ENCODE measurements at places on chromosomes 4 and X.

- DNase-seq, result no peak
Observed at GRCh38 chr4:37358748-37359147, 114.2 kb downstream of the NWD2 start.

GRCh38 chr4:125314676-125315575 is at the start of gene FAT4:
FAT4 (plus strand) TSS chr4:125314955; CDS start chr4:125316412, 1,457 bp downstream.
- peak; percentile 83 for DNase-seq

GRCh38 chr4:81214881-81215868 is at the start of gene PRKG2:
PRKG2 (minus strand) TSS chr4:81215222; CDS start chr4:81205047, 10,175 bp downstream.
- no peak for DNase-seq

GRCh38 chrX:48683411-48683982 is at the start of gene WAS:
WAS (plus strand) TSS chrX:48683799; CDS start chrX:48683854, 55 bp downstream.
- DNase-seq, result no peak

GRCh38 chrX:82813671-82814078 is 694.4 kb upstream of the POU3F4 start:
- peak; percentile 69 for DNase-seq

DNA sequence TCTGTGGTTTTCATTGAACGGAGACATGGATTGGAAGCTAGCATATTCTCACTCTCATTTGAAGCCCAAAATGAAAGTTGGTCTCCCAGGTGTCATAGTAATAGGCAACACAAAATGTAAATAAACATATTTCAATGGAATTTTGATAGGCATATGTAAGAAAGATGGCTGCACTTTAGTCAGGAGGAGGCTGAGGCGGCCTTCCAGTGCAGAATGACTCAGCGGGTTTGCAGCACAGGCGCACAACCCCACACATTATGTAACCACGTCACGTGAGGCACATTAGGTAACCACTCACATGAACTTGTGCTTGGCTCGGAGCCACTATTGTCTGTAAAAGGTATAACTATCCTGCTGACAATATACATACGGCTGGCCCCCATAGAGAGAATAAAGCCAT is 381.7 kb downstream of the GPAT3 start:
- no peak for DNase-seq

DNA sequence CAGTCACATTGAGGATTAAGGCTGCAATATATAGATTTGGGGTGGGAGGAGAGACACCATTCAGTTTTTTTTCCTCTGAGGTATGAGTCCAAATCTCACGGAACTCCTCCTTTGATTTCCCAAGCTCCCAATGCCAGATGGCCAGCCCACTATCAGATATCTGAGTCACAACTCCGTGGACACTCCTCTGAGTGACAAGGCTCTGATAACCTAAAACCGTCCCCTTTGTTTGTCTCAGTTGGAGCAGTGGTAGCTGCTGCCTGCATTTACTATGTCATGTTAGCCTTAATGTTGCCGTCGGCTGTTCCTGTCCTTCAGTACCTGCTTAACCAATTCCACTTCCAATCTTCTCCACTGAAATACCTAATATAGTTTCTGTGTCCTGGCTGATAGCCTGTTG is 107.3 kb downstream of the DTHD1 start:
- DNase-seq, result no peak

DNA sequence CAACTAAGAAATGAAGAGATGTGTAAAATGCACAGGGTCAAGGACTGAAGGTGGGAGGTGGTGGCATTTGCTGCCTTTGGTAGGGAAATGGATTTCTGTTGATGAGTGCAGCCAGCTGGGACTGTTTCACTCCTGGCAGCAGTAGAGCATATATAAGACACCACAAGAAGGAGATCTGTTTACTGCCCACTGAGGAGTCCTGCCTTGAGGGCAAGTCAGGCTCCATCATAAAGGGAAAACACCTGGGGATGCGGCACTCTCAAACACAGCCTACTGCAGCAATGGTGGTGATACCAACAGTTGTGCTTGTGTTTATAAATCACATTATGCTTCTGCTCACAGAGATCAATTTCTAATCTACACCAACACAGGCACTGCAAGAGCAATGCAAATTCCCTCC is 222.1 kb downstream of the TACR3 start:
- no peak for DNase-seq

- no peak for DNase-seq
Observed at GRCh38 chrX:9539605-9540387, 74.9 kb downstream of the TBL1X start.

DNA sequence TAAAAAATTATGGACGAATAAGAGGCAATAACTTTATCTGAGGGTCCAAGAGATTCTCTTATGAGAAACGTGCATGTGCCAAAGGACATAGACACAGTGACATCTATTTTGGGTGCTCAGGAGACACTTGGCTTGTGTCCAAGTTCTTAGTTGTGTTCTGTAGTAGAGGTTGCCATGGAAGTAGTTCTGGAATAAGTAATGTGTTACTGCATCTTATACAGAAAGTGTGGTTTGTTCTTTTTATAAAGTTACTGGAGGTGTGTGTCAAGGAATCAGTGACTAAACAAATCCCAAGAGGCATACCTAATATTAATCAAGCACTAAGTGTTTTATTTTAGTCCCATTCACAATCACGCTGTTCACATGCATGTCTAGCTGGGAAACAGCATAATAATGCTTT is 305.7 kb downstream of the ARHGAP24 start:
- DNase-seq, result no peak

DNA sequence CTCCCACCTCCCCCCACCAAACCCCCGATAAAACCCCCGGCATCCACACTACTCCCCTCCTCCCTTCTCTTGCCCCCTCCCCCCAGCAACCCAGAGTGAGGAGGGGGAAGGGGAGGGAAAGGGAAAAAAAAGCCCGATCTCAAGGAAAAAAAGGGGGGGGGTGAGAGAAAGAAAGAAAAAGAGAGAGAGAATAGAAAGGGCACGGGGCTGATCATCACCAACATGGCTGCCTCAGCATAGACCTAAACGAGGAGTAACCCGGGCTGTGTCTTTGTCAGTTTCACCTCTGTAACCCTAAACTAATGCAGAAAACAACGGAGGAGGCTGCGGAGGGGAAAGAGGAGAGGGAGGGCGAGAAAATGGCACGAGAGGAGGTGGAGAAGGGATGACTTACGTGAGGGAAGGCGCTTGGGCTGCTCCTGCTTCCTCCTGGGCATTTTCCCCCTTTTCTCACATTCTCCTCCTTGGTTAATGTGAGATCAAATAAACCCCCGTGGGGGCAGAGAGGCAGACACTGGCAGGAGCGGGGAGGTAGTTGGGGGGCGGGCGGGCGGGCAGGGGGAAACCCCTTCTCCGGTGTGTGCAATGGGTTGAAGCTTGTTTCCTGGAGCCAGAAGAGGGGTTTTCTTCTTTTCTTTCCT is 532 bp downstream of the ZNF827 start:
- DNase-seq, result peak; percentile 31

DNA sequence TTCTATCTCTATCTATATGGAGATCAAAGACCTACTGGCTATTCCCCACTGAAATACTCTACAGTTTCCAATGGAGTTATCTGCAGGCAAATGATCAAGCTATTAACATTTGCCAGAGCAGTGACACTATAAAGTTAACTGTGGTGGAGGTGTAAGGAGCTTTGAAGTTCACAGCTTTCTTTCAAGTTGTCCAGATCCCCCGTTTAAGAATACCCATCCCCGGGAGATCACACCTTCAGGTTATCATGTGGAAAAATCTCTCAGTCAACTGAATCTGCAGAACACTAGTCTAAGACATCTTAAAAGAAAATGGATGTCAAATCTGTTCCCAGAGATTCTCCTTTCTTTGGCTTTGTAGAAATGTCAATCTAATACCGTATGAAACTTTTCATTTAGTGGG is 80.1 kb downstream of the GPC3 start:
- DNase-seq, result no peak

DNA sequence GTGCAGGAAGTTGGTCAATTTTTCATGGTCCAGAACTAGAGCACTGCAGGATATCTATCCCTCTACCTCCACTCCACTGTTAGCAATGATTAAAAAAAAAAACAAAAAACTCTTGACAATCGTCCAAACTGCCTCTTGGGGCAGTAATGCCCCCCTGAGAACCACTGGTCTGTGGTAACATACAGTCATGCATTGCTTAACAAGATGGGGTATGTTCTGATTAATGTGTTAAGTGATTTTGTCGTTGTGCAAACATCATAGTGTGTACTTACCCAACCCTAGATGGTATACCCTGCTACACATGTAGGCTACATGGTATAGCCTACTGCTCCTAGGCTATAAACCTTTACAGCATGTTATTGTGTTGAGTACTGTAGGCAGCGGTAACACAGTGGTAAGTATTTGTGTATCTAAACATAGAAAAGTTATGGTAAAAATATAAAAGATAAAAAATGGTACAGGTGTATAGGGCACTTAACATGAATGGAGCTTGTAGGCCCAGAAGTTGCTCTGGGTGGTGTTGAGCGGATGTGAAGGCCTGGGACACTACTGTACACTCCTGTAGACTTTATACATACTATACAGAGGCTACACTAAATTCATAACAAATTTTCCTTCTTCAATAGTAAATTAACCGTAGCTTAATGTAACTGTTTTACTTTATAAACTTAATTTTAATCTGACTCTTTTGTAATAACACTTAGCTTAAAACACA is 34.1 kb downstream of the ART3 start:
- no peak for DNase-seq

- no peak for DNase-seq
Observed at GRCh38 chr4:10690185-10690907, 5.8 kb upstream of the CLNK start.

GRCh38 chr4:56243107-56243506 is 144.2 kb downstream of the AASDH start:
- no peak for DNase-seq

DNA sequence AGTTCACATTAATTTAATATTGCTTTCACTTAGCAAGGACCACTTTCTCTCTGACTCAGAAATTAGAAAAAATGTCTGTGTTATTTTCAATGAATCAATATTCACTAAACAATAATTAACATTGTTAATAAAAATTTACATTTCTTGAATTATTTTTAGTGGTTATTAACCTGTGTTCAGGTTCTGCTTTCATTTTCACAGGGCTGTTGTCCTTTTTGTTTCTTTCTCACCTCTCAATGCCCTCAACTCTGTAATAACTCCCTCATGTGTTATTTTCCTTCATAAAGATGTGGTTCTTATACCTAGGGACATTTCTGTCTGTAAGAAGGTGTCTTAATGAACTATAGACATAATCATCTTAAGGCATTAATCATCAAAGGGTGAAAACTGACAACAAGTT is 43.1 kb upstream of the PRR27 start:
- no peak for DNase-seq

- DNase-seq, result no peak
Observed at GRCh38 chr4:47640911-47641310, 155.8 kb downstream of the ATP10D start.

- no peak for DNase-seq
Observed at GRCh38 chr4:188300385-188300784, 161.1 kb downstream of the TRIML1 start.

DNA sequence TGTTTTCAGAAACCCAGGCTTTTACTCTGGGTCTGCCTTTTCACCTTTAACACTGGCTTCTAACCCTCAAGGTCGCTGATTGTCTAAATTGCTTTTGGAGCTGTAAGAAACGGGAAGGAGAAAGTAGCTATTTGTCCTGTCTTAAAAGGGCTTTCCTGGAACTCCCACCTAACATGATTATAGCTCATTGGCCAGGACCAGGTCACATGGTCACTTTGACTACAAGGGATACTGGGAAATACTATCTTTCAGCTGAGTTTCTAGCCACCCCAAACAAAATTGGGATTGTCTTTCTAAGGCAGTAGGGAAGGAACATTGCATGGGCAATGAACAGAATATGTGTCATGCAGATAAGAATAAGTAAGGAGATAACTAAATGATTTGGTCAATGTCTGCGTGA is 106.7 kb upstream of the ARHGAP24 start:
- no peak for DNase-seq

GRCh38 chr4:70895405-70895804 is 6.8 kb upstream of the MOB1B start:
- DNase-seq, result peak; percentile 75

DNA sequence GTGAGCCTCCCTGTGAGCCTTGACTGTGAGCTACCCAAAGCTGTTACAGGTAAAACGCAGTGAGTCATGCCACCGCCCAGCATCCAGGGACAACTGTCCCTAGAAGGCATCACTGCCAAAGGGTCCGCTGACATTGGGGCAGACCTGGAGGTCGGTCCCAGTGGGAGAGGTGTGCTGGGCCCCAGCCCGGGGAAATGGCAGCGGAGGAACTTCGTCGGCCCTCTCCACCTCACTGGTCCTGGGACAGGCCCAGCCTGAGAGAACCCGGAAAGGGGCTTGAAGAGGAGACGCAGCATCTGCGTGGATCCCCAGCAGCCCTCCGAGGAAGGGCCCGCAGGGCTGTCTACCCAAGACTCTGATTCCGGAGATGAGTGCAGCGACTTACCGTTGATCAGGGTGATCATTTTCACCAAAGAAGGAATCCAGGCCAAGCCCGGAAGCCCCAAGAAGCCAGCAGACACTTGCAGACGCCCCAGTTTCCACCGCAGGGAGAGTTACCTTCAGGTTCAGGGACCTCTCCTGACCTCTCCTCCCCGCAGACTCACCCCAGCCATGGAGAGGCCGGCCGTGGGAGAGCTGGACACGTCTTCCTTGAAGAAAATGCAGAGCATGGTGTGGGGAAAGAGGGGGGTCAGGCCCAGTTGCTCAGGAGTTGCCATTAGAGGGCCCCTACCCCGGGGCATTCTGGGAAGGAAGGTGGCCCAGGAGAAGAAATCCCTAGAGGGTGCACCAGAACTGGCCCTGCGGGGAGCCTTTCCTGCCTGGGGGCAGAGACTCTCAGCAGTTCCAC is 51.2 kb downstream of the CXorf49B start:
- DNase-seq, result no peak

- no peak for DNase-seq
Observed at GRCh38 chr4:89562746-89563145, 255.1 kb upstream of the GPRIN3 start.

GRCh38 chrX:108064613-108065012 is 19.7 kb downstream of the VSIG1 start:
- no peak for DNase-seq

DNA sequence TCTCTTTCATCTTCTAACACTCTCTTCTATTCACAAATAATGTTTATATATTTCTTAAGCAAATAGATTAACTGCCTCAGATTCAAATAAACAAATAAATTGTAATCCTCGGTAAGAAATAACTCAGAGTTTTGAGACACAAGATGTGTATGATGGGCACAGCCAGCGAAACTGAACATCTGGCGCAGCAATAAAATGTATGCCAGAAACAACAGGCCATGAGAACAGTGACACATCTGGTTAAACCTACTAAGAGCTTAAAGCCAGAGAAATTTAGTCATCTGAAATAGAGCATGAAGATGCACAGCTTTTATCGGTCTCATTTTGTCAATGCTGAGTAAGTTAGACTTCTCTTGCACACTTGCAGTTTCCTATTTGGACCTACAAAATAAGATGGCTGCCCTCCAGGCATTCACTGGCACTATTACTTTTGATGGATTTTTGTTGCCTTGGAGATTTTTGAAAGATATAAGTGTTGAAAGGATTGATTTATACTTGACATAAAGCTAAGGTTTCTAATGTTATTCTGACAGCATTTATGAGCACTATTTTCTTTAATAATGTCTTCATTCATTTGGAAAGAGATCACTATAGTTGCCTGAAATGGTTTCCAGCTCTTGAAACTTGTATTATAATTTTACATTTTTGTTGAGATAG is 1444.0 kb downstream of the PCDH18 start:
- DNase-seq, result no peak

Data from SK-MEL-5 (cell line).